HS-5 (cell line): ENCODE measurements at places on chromosomes 4 and X.

GRCh38 chr4:87734084-87734483, 65.3 kb upstream of the IBSP start:
- no peak for DNase-seq

DNA sequence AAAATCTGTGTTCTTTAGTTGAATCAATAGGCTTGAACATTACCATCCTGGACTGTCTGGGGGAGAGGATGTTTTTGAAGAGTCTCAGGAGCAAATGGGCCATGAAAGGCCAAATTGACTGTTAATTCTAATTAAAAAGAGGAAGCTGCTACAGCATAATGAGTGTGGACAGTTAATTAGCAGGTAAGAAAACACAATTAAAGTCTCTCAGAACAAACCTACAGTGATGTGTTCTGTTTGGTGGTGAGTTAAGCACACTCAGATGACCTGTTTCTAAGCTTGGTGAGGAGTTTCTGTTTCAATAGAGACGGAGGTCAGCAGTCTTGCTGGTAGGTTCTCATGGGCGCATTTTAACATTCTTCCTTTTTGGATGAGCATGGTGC, 68.1 kb downstream of the DRD5 start:
- no peak for DNase-seq

- no peak for DNase-seq
Observed at GRCh38 chrX:130758072-130758471, 144.9 kb downstream of the ENOX2 start.

DNA sequence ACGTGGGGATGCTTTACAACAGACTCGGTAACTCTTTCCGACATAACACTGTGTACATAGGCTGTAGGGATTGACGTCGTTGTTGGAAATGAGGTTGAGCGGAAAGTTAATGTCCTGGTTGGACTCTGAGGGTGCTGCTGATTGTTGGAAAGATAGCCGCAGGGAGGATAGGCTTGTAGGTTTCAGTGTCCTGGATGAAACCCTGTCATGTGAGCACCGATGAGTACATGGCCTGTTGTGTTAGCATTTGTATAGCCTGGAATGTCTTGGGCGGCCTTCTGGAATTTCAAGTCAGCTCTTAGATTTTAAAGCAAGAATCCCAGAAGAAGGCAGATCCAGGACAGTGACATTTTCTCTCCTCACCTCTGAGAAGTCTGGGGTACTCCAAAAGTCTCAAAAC, 63.3 kb downstream of the TBC1D14 start:
- DNase-seq = no peak

GRCh38 chr4:156677131-156677531, 294.5 kb downstream of the PDGFC start:
- DNase-seq = peak; percentile 32

GRCh38 chr4:147102596-147102995, 156.9 kb upstream of the TTC29 start:
- no peak for DNase-seq

DNA sequence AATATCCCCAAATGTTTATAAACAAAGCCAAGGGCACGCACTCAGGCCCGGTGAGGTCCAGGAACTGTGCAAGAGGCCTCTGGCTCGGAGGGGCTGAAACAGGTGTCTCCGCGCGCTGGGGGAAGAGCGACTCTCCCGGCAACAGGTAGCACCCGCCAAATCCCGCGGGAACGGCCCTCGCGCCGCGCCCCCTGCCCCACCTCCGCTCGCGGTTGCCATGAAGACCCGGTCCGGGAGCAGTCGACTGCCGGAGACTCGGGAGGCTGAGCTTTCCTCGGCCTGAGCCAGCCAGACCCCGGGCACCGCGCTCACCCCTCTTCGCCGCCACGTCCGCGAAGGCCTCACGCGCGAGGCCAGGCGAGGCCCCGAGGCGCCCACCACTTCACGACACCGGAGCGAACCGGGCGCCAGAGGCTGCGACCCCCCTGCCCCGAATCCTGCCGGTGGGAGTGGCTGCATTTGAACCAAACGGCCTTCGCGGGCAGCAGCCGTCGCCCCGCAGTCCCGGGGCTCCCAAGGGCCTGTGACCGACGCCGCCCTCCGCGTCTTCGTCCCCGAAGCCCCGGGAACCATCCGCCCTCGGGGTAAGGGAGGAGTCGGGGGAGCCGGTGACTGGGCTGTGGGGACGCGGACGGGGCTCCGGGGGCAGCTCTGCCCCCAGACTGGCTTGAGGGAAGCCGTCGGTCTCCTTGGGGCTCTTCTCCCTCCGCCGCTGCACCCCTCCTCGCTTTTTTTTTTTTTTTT, at the start of gene NSUN7:
NSUN7 (plus strand) TSS at position 239 of the 744 bp plus-strand sequence. CDS start 739 bp downstream, outside the sequence.
- no peak for DNase-seq

- DNase-seq = no peak
Observed at GRCh38 chr4:73891326-73891725, 22.1 kb downstream of the CXCL1 start.

GRCh38 chrX:47563801-47564315, 2.9 kb downstream of the ARAF start:
- DNase-seq = no peak

DNA sequence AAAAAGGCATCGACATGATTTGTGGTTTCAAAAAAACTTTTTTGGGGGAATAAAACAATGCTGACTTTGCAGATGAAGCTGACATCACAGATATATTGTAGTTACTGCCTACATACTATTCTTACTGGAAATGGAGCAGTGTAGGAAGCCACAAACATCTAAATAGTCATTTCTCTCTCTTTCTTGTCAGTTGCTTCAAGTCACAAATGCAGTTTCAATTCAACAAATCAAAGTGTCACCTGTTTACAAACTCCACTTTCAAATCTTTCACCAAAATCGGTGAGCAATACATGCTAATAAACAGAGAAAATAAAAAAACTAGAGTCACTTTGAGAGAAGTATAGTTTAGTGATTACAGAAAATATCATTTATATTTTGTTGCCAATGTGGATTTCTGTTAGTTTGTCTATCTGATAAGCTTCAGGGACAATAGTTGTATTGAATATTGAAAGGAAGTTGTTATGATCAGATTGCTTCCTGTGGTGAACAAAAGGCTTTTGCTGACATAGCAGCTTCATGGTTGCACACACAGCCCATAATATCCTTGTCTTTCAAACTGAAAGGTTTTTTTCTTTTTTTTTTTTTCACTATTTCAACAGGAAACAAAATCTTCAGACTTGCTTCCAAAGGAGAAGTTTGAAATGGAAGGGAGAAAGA, 49.7 kb upstream of the PTPN13 start:
- DNase-seq = no peak

GRCh38 chr4:6710996-6711395, 1.3 kb upstream of the MRFAP1L1 start:
- no peak for DNase-seq

DNA sequence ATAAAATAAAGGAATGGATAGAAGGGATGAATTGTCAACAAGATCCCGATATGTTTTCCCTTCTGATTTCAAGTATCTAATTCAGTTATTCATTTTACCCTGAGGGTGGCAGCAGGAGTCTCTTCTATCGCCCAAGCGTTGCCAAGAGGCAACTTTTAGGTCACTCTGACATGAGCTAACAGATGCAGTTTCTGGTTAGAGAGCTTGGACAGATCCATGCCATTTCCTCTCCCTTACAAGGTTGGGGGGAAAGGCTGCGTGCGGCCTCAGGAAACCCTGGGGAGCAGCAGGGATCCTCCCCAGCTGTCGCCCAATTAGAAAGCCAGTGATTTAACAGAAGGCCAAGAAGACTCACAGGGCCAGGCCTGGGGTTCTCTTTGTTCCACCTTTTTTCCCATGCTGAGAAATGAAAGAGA, 35.3 kb upstream of the WAS start:
- no peak for DNase-seq

DNA sequence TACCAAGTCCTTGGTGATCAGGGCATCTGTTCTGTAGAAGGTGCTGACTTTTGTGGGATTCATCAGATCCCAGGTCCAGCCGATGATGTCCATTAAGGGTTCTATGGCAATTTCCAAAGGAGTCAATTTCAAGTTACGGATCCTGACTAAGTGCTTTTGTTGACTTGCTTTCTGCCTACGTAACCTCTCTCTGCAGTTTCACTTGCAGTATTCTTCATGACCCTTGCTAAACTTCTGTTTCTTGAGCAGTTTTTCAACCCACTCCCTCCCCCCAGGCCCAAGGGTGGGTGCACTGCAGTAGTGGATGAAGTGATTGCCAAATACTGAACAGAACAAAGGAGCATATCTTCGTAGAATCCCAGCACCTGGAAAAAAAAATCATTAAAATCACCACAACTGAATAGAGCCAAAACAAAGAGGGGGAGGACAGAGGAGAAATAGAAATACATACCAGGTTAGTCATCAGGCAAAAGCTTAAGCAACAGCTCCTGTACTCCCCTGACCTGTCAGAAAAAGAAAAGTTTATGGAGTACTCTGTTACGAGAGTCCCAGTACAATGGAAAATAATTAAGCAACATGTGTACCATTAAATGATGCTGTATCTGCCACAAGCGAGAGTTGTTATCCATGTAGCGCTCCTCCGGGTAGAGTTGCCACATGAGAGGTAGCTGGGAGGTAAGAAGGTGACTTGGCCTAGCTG, 5.8 kb downstream of the CMC4 start:
- DNase-seq = peak; percentile 24

DNA sequence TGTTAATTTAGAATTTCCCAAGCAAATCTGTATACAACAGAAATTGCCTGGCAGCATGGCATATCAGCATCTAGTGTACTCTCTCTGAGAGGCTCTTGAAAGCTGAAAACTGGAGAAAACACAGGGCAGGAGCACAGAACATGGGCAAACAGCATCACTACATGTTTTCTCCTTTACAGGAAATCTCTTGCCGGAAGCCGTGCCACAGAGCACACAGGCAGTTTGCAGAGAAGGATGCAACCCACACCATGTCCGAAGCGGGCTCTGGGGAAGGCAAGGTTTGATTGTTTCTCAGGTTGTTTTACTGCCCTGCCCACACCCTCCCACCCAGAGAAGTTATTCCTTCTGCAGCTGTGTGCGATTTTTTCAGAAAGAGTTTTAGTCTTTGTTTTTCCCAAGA, 41.1 kb upstream of the FAM9C start:
- DNase-seq = no peak

GRCh38 chr4:24003926-24004325, 114.1 kb upstream of the PPARGC1A start:
- DNase-seq = no peak

DNA sequence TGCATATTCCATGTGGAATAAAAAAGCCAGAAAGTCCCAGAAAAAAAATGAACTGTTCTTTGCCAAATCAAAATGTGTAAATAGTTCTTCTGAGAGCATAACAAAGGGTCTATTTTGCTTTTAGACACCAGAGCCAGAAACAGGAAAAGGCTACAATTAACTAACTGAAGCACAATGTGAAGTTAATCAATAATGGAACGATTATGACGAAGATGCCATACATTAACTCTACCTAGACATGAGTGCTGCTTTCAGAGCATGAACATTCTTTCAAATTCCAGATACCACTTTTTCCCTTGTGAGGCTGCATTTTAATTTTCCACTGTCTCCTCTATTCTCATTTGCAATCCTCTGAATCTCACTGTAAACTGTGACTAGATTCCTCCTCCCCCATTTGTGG, 48.7 kb upstream of the PHOX2B start:
- DNase-seq = no peak

DNA sequence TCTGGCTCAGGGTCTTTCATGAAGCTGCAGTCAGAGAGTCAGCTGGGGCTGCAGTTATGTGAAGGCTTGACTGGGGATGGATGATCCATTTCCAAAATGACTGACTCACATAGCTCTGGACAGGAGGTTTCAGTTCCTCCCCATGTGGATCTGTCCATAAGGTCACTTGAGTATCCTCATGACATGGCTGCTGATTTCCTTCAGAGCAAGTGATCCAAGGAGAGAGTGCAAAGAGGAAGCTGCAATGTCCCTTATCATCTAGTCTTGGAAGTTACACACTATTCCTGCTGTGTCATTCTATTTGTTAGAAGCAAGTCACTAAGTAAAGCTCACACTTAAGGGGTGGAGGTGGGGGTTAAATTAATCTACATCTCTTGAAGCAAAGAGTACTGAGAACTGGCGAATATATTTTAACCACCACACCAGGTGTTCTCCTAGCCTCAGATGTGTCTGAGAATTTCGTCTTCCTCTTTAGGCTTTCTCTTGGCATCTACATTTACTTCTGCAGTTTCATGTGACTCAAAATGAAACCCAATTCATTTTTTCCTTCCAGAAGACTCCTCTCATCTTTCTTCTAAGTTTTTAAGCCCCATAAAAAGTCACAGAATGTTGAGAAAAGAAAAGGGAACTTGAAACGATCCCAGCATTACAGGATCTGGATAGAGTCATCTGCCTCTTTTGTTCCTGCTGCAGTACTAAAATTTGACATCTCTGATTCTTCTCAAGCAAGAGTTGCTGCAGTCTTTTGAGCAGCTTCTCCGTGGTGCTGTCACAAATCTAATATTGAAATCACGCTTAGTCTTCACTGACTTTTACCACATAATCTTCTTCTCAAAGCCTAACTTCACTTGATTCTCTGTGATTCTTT, 3.8 kb upstream of the GRPR start:
- DNase-seq = no peak

GRCh38 chr4:8913121-8913857, 41.6 kb upstream of the HMX1 start:
- no peak for DNase-seq

GRCh38 chr4:136985683-136986082, 546.6 kb downstream of the PCDH18 start:
- no peak for DNase-seq

GRCh38 chr4:156408749-156409148, 455.1 kb upstream of the CTSO start:
- no peak for DNase-seq

DNA sequence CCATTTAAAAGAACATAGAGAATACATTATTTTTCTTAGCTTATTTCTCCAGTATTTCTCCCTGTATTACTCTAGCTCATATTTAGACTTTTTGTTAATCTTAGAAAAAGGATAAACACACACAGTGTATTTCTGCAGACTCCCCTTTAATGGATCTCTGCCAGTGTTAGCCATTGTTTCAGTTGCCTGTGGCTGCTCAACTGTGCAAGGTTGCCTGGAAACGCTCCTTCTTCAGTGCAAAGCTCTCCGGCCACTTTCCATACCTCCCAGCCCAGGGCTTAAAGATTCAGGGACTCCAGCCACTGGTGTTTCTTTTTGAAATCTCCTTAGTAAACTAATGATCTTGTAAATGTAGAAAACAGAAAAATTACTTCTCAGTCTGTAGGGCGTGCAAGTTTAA, 104.9 kb downstream of the SLIT2 start:
- no peak for DNase-seq
